ENCODE measurements at places on chromosomes 12 and 14.
A peak's percentile ranks its signal among the peaks of the same experiment; 100 is the strongest.

DNA sequence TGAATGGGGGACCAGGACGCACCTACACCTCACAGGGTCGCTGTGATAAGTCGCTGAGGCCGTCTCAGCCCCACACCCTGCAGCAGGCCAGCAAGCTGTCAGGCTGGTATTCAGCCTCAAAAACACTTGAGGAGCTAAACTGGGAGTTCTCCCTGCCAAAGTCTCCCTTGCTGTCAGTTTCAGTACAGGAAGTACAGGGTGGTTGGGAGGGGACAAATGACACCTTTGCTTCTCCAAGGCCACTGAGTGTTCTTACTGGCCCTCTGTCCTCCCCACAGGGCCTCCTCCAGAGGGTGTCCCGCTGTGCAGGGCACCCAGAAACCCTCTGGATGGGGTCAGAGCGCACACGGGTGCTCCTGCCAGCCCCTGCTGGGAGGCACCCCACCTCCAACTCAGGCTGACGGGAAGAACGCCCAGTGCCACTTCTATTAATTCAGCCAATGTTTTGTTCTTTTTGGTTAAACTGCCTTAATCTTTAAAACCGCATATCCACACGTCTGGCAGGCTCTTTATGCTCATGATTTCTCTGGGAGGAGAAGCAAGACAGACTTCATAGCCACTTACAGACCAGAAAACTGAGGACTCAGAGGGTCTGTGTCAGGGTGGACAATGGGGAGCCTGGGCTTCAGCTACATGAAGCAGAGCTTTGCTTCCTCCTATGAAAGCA, 75.9 kb downstream of the ITPK1 start:
- no peak for DNase-seq

GRCh38 chr12:123131879-123132402, 18.9 kb downstream of the PITPNM2 start:
- DNase-seq, result no peak

- no peak for DNase-seq
These were observed 993.3 kb upstream of the TMEM132C start for GRCh38 chr12:127273626-127274025.

GRCh38 chr12:5335069-5335468, 96.8 kb upstream of the NTF3 start:
- DNase-seq, result no peak

- DNase-seq, result peak; percentile 59
These were observed 33.5 kb downstream of the FMNL3 start for GRCh38 chr12:49673446-49674317.

DNA sequence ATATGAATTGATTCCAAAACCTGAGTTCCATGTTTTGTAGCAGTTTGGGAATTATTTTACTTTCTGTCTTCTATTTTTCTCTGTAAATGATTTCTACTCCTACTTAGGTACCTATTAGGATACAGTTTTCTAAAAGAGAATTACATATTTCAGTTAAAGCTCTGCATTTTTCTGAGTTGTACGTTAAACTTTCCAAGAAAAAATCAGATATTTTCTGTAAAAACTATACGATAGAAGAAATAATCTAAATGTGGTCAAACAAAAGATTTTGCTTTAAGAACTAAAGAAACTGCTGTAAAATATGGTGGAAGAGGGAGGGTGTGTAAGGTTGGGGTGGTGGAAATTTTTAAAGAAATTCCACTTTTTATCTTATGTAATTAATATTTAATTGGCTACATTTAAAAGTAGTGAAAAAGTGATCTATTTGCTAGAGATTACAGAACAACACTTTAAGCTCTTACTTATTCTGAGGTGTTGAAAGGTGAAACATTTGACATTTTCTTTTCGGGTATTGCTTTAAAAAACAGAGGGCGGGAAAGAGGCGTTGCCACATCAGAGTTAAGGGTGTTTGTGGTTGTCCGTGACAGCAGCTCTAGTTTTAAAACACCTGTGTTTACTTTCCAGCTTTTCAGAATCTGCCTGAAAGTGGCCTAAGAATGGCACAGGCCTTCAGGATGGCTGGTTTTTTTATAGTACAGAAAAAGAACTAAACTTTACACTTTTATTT, 187.3 kb downstream of the MIPOL1 start:
- DNase-seq, result peak; percentile 53

- no peak for DNase-seq
These were observed 2.3 kb upstream of the LUM start for GRCh38 chr12:91113621-91114020.

GRCh38 chr12:115337693-115338543, 653.9 kb upstream of the TBX3 start:
- no peak for DNase-seq

DNA sequence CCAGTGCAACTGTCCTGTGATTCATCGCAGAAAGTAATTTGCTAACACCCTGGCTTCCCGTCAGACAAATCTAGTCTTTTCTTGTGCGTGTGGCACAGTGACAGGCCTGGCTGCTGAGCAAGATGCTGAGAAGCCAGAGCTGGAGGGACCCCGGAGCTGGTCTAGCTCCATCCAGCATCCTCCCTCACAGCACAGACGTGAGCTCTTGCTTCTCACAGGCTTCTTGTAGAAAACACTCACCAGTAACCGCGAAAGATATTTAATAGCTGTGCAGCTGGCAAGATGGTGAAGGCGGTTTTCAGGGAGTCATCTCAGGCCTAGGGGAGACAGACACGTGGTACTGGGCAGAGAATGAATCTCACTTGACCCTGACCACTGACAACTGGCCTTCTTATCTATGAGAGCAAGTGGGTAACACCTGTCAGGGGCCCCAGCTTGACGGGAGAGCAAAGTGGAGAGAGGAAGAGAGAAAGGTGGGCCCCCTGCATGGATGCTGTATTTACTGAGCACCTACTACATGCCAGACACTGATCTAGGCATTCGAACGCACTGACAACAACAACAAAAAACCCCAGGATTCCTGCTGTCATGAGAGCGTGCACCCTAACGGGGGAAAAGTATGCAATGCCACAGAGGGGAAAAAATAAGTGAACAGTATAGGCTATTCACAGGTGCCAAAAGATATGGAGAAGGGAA, 63.3 kb downstream of the CCDC88C start:
- DNase-seq, result no peak

DNA sequence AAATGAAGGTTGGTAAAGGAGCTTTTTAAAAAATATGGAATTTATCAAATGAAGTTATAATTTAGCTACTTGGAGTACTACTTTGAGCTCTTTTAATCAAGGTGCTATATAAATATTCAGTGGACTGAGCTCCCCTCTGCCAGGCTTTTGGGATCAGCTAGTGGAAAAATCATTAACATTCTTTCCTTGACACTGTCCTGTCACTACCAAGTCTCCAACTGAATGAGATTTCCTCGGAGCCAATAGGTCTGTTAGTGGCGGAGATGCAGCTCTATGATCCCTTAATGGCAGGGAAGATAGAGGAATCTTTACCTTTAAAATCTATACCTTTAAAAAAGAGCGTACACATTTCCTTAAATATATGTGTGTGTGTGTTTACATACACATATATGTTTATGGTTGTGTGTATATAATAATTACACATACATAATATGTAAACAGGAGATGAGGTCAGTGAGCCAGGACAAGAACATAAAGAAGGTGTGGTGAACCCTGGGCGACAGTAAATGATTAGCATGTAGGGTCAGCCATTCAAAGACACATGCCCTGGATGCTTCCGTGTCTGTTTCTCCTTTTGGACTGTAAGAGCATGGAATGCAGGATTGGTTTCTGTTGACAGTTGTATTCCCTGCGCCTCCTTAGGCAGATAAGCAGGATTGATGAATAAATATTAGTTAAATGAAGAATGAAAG, 47.7 kb upstream of the ATP2A2 start:
- DNase-seq, result no peak

DNA sequence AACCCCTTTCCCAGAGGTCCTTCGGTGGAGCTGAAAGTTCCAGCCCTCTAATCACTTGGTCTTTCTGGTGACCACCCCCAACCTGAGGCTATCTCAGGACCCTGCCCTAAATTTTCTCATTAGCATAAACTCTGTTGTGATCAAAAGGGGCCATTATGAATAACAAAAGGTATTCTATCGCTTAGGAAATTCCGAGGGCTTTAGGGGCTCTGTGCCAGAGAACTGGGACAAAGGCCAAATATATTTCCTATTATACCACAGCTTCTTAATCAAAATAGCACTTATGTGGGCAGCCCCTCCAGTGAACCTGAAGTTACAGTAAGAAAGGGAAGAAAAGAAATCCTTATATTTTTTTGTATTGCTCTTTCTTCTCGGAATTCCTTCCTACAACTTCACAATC, 125.3 kb upstream of the NPAS3 start:
- no peak for DNase-seq

DNA sequence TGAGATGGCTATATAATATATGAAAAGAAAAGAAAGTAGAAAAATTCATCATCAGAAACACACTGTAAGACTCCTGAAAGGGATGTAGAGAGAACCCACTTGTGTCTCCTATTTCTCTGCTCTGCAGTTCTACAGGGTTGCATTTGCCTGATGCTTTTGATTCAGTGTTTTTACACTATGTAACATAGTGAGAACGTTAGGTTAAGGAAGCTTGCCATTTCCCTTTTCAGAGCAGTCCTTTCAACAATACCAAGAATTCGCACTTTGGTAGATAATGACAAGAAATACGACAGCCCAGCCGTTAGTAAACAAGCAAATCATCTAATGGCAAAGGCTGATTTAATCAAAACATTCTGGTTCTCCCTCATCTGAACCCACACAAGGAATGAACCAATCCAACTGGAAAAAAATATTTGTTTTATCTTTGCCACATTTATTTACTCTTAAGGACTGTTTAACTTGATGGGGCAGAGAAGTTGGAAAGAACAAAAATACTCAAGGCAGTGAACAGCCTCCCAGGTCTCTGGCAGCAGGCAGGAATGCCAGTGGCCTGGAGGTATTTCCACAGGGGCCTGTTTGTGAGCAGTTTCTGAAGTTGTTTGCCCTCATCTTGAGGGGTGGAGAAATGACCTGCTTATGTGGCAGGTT, 30.8 kb upstream of the SOCS2 start:
- peak; percentile 47 for DNase-seq

GRCh38 chr12:2783936-2784600, 10.7 kb upstream of the FKBP4 start:
- DNase-seq, result peak; percentile 67

DNA sequence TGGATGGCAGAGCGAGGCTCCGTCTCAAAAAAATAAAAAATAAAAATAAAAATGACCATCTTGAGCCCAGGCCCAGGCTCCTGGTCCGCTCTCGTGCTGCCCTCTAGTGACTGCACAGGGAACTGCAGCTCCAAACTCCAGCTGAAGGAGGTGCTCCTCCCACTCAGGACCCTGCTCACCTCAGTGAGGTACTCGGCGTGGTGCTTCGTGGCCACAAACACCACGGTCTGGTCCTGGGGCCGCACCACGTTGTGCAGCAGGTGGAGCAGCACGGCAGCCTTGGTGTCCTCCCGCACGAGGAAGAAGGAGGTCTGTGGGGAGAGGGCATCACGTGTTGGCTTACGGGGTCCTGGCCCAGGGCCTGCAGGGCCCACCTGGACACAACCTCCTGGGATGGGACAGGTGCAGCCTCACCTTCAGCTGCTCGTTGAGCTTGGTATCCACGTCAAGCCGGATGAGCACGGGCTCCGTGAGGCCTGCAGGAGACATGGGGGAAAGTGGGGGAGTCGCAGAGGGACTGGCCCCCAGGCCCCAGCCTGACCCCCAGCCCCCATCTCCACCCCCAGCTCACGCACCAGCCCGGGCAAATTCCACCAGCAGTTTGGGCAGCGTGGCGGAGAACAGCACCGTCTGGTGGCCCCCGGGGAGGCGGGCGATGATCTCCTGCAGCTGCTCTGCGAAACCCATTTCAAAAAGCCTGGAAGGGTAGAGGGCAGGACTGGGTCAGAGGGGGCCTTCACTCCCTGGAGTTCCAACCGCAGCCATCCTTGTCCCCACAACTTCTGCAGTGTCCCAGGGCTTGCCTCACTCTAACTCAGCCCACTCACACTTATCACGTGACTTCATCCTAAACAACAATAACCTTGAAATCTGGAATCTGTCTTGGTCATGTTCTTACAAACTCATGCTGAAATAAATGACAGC, 10.6 kb downstream of the DDX54 start:
- peak; percentile 70 for DNase-seq

DNA sequence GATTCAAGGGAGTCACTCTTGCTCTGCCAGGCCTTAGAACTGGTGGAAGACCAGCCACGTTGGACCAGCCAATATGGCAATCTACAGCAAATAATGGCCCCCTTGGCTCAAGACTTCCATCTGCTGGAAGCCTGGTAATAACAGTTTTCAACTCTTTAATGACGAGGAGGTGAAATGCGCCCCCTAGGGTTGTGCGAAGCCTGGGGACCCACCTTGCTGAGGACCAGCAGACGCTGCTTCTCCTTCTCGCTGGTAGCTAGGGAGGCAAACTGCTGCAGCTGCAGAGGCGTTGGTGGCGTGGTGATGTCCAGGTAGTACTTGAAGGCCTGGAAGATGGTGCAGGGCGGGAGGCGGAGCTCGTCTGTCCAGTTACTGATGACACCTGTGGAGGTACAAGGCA, 41.5 kb upstream of the FBXO21 start:
- DNase-seq, result no peak

DNA sequence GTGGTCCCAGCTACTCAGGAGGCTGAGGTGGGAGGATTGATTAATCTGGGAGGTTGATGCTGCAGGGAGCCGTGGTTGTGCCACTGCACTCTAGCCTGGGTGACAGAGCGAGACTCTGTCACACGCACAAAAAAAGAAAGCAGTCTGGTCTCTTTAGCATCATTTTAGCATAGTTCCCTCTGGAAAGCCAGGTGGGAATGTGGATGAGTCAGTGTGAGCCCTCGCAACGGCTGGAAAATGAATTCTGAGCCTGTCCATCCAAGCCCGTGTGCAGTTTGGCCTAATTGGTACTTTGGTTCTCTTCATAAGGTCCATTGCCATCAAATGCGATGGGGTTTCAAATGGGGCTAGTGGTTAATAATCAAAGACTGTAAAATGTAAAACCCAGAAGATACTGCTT, 2.4 kb downstream of the MYL2 start:
- no peak for DNase-seq

GRCh38 chr14:101500061-101500460, 61.2 kb upstream of the DIO3 start:
- no peak for DNase-seq

DNA sequence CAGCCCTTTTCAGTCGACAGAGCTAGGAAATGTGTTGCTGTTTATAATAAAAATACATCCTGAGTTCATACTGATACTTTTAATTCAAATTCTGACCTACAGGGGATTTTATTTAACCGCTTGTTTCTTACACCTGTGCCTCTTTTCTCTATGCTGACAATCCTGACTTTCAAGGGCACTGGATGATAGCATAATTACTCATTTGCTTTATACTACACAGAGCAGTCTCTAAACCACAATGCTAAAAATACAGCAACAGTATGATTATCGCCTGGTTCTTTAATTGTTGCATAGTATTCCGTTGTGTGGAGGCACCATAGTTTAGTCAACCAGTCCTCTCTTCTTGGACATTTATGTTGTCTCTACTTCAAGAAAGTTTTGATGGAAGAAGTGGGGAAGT, 372.9 kb downstream of the DPF3 start:
- DNase-seq, result no peak

GRCh38 chr12:115953450-115953849, 324.0 kb downstream of the MED13L start:
- no peak for DNase-seq

All from left lobe of liver (tissue), 2 donors.